ENCODE measurements at places on chromosomes 3 and 15.

- DNase-seq, result no peak
These were observed 97.4 kb upstream of the RNU6-1 start for GRCh38 chr15:67937153-67937761.

DNA sequence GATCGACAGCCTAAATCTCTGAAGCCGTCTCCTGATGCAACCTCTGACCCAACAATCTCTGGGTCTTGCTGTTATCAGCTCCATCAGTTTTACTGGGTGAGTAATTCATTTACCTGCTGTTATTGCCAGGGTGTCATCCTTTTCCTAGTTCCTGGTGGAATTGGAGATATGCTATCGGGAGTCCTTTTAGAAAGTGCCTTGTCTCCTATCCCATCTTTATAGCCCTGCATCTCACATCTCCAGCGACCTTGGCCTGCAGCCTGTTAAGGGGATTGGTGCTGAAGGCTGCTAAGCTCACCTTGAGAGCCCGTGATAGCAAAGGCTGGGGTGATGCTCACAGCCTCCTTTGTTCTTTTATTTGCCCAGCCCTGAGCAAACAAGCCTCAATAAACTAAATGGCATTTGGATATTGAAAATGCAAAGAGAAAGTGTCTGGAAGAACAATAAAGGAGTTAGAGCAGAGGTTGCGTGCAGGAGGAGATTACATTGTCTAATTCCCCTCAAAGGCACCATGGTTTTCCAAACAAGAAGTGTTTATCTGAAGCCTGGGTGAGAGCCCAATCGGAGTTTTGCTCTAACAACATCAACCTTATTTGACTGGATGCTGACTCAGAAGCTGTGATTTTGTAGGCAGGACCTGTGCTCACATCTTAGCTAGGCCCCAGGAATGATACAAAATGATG is 101.8 kb downstream of the RPLP1 start:
- DNase-seq, result no peak

GRCh38 chr3:139309880-139310279 is 33.9 kb upstream of the MRPS22 start:
- DNase-seq, result no peak

DNA sequence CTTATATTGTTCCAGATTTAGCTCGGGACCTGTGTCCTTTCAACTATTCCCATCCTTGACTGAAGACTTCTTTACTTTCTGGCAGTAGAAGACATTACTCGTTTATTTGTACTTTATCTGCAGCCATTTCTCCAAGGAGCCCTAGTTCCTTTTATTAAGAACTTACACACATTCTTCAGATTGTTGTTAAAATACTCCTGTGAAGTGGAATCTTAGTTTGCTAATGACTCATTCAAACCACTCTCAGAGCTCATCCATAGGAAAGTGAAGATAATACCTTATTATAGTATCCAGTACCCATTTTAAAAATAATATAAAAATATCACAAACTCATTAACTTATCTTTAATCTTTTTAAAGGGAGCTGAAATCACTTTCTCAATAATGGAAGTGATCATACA is 63.5 kb downstream of the C3orf70 start:
- no peak for DNase-seq

DNA sequence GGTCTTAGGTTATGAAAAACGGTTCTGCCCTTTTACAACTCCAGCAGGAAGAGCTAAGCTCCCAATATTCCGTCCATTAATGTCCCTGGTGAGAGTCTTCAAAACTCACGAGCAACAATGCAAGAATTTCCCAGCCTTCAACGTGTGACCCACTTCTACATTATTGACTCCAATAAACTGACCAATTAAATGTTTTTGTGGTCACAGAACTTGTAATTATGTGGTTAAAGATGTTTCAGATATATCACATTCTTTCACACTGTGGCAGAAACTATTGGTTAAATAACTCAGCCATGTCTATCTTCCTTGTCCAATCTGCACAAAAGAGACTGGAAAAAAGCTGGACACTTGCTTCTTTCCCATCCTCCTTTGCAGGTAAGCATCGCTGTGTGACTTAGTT is 286.6 kb upstream of the ADAMTS9 start:
- no peak for DNase-seq

- no peak for DNase-seq
These were observed 12.6 kb upstream of the FRMD5 start for GRCh38 chr15:44207643-44208042.

DNA sequence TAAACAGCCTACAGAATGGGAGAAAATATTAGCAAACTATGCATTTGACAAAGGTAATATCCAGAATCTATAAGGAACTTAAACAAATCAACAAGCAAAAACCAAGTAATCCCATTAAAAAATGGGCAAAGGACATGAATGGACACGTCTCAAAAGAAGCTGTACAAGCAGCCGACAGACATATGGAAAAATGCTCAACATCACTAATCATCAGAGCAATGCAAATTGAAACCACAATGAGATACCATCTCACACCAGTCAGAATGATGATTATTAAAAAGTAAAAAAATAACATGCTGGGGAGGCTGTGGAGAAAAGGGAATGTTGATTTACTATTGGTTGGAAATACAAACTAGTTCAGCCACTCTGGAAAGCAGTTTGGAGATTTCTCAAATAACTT is 30.7 kb upstream of the PPM1L start:
- DNase-seq, result no peak

- DNase-seq, result no peak
These were observed 11.6 kb upstream of the HGD start for GRCh38 chr3:120693439-120694171.

GRCh38 chr3:194137008-194137505 is 1.1 kb downstream of the HES1 start:
- no peak for DNase-seq

DNA sequence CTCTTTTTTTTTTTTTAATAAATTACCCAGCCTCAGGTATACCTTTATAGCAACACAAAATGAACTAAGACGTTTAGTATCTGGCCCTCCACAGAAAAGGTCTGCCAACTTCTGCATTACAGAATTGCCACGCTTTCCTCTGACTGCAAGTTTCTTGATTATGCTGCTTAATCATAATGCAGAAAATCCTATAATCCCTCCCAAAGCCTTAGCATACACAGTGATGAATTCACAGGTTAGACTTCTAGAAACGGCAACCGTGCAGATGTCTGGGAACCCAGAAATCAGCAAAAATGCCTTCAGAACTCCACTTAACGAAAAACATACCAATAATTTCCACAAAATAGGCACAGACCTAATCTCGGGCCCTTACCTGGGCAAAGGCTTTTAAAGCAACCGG is 144.7 kb upstream of the FRMD4B start:
- DNase-seq, result no peak

DNA sequence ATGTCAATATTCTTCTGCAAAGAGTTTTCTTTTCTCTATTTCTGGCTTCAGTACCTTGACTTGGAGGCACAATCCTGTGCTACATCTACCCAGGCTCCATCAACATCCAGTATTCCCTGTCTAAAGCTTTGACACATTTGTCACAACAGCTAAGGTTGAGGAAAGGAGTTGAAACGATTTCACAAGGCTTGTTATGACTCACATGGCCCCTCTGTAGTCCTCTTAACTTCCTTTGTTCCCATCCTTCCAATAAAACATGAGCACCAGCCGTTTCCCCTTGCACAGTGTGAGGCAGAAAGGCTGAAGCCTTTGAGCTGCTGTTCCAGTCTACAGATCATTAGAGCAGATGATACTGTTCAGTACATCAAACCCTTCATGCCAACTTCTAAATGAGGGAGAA is 163.0 kb upstream of the TMCO5A start:
- no peak for DNase-seq

DNA sequence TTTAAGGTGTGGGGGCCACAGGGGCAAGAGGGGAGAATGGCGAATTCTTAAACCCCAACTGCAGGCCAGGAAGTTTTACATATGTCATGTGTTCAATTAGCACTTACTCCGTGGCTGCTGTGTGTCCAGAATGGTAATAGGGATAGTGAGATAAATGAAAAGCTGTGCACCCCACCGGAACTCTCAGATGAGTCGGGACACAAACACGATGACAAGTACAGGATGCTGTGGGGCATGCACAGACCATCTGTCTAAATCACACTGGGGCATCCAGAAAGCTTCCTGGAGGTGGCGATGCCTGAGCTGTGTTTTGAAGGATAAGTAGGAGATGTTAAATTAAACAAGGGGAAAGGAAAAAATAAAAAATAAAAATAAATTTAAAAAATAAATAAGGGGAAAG is 18.3 kb upstream of the TMEM158 start:
- no peak for DNase-seq

DNA sequence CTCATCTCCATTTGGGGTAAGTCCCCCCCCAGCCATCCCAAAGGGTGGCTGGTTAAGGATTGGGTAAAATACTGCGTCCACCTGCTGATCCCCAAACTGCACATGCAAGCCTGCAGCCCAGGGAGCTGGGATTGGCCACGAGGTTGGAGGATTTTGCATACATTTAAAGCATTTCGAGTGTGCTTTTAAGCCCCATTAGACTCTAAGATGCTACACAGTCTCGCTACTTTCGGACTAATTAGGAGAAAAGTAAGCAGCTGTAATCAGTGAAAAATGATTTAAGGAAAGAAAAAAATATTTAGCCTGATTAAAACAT is 23.9 kb downstream of the SLC6A6 start:
- DNase-seq, result peak; percentile 41

DNA sequence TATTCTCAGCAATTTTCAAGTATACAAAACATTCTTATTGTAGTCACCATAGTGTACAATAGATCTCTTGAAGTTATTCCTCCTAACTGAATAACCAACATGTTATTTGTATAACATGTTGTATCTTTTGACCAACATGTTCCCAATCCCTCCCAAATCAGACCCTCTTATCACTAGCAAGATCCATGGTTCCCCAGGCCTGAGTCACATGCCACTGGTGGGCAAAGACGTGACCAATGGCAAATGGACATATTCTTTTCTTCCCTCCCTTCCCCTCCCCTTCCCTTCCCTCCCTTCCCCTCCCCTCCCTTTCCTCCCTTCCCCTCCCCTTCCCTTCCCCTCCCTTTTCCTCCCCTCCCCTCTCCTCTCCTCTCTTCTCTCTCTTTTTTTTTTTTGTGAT is 45.4 kb downstream of the AMOTL2 start:
- DNase-seq, result no peak

GRCh38 chr3:156256256-156256655 is 135.9 kb downstream of the KCNAB1 start:
- DNase-seq, result no peak

- peak; percentile 89 for DNase-seq
These were observed 162.5 kb upstream of the TBL1XR1 start for GRCh38 chr3:177359593-177360357.

GRCh38 chr15:64905119-64905831 is 6.4 kb upstream of the ANKDD1A start:
- peak; percentile 86 for DNase-seq

- DNase-seq, result no peak
These were observed 26.8 kb downstream of the DCBLD2 start for GRCh38 chr3:98874602-98875249.

- no peak for DNase-seq
These were observed 4.5 kb upstream of the CAPN3 start for GRCh38 chr15:42354824-42355223.

GRCh38 chr3:144754076-144754783 is 782.6 kb downstream of the DIPK2A start:
- DNase-seq, result no peak

DNA sequence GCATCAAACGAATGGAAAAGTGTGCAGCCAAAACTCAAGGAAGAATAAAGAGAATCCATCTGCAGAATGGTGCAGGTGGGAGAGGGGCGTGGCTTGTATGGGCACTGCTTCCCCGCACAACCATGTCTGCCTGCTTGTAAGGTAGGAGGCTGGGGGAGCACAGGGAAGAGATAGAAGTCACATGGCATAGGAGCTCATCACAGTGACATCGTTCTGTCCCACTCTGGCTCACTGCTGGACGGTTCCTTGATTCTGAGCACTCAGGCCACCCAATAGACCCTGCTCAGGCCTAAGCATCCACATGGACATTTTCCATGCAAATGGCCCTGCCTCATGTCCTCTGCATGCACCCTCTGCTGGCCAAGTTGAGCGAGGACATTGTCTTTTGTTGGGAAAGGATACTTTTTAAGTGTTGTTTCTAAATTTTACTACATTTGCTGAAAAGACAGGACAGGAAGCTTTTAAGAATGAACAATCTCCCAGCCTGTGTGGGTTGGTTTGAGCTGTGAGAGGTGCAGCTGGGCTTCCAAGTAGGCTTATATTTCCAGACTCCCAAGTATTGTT is 3.1 kb downstream of the MYLK start:
- no peak for DNase-seq

GRCh38 chr3:42179110-42179725 is 86.8 kb downstream of the CCK start:
- DNase-seq, result no peak

- DNase-seq, result peak; percentile 49
These were observed 8.5 kb downstream of the FAM107A start for GRCh38 chr3:58568572-58569286.

DNA sequence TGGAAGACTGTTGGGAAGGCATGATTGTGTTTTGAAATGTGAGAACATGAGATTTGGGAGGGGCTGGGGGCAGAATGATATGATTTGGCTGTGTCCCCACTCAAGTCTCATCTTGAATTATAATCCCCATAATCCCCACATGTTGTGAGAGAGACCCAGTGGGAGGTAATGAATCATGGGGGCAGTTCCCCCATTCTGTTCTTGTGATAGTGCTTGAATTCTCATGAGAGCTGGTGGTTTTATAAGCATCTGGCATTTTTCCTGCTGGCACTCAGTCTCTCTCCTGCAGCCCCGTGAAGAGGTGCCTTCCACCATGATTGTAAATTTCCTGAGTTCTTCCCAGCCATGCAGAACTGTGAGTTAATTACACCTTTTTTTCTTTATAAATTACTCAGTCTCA is 430.5 kb downstream of the OTOL1 start:
- no peak for DNase-seq

GRCh38 chr3:55620351-55621025 is 133.4 kb upstream of the WNT5A start:
- DNase-seq, result no peak

DNA sequence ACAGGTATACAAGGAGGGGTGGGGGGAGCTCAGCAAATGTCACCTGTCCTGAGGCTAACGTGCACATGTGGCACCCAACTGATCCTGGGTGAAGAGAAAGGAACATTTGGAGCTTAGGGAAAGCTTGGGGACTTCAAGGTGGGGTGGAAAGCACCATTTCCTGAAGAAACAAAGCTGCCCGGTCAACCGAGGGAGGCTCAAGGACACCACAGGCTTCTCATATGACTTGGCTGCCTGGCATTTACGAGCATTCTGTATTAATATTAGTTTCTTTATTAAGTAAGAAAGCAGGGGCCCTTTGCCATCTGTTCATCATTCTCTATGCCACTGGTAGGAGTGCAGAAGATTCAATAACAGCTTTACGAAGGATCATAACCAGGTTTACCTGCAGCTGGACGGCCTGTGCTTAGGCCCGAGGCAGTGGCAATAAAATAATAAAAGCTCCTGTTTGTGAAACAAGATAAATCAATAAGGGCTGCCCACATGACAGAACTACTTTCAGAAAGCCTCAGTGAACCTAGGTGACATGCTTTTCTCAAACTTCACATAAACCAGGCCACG is 54.0 kb downstream of the ETV5 start:
- no peak for DNase-seq

DNA sequence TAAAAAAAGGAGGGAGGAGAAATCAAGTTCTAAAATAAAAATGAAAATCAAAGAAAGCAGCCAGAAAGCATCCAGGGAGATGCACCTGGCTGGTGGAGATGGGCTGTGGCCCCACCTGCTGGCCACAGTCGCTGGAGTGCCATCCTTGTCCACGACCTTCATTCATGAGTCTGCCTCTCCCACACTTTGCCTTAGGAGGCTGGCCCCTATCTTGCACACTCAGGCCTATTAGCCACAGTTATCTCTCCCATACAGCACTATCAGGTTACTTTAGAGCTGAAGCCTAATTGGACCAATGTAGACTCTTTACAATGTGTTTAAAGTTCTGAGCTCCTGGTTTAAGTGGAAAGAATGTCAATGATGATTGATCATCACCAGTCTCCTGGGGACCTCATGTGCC is 392.0 kb upstream of the RORA start:
- DNase-seq, result no peak

Data from D721Med (cell line).